ENCODE measurements at places on chromosomes 5 and 9. TPM values are rescaled to one million over a fixed set of nuclear protein-coding genes. Genes with fewer than 3 reads are reported as not detected.

- no peaks in the 10 kb centered on the region for H3K27me3 ChIP-seq
- peak; percentile 84 for DNase-seq
- H3K4me1 ChIP-seq: peaks cover 55% of the 10 kb centered on the region
- H3K4me3 ChIP-seq: no peak overlapping the region
- H3K36me3 ChIP-seq: peaks cover 99% of the 10 kb centered on the region
These were observed 51.9 kb downstream of the NIPAL4 start for GRCh38 chr5:157511651-157512644.

- H3K36me3 ChIP-seq: peaks cover 42% of the 10 kb centered on the region
- peak overlapping the region; percentile 41 for H3K27ac ChIP-seq
- no peaks in the 10 kb centered on the region for H3K4me1 ChIP-seq
- no peak for DNase-seq
- H3K27me3 ChIP-seq: no peaks in the 10 kb centered on the region
- no peak overlapping the region for H3K4me3 ChIP-seq
These were observed 19.6 kb downstream of the FBXO38 start for GRCh38 chr5:148403344-148403743.

- H3K4me3 ChIP-seq: peak overlapping the region; percentile 70
- H3K27ac ChIP-seq: peak overlapping the region; percentile 75
- H3K4me1 ChIP-seq: peaks cover 4% of the 10 kb centered on the region
- no peak for DNase-seq
- no peaks in the 10 kb centered on the region for H3K27me3 ChIP-seq
These were observed 522 bp downstream of the CDK20 start for GRCh38 chr9:87973730-87974292.

GRCh38 chr9:27496135-27496504, 28.0 kb upstream of the IFNK start:
- no peak for DNase-seq
- peaks cover 24% of the 10 kb centered on the region for H3K4me1 ChIP-seq
- H3K27ac ChIP-seq: no peak overlapping the region
- no peak overlapping the region for H3K4me3 ChIP-seq
- H3K27me3 ChIP-seq: no peaks in the 10 kb centered on the region

GRCh38 chr5:67543720-67544270, 347.2 kb upstream of the CD180 start:
- no peaks in the 10 kb centered on the region for H3K27me3 ChIP-seq
- H3K4me3 ChIP-seq: no peak overlapping the region
- DNase-seq: no peak
- no peak overlapping the region for H3K27ac ChIP-seq

GRCh38 chr5:7680260-7680659, 170.7 kb downstream of the CFAP90 start:
- no peaks in the 10 kb centered on the region for H3K27me3 ChIP-seq
- H3K4me3 ChIP-seq: no peak overlapping the region
- H3K4me1 ChIP-seq: no peaks in the 10 kb centered on the region
- no peak for DNase-seq
- H3K36me3 ChIP-seq: no peaks in the 10 kb centered on the region
- no peak overlapping the region for H3K27ac ChIP-seq

- H3K27me3 ChIP-seq: no peaks in the 10 kb centered on the region
- DNase-seq: peak; percentile 34
- H3K27ac ChIP-seq: no peak overlapping the region
- no peaks in the 10 kb centered on the region for H3K36me3 ChIP-seq
- H3K4me1 ChIP-seq: no peaks in the 10 kb centered on the region
These were observed 30.8 kb upstream of the UNC5A start for GRCh38 chr5:176779537-176779936.

GRCh38 chr5:72938206-72938605, 17.6 kb upstream of the FCHO2 start:
- H3K4me1 ChIP-seq: no peaks in the 10 kb centered on the region
- no peak overlapping the region for H3K27ac ChIP-seq
- H3K36me3 ChIP-seq: no peaks in the 10 kb centered on the region
- no peak overlapping the region for H3K4me3 ChIP-seq

DNA sequence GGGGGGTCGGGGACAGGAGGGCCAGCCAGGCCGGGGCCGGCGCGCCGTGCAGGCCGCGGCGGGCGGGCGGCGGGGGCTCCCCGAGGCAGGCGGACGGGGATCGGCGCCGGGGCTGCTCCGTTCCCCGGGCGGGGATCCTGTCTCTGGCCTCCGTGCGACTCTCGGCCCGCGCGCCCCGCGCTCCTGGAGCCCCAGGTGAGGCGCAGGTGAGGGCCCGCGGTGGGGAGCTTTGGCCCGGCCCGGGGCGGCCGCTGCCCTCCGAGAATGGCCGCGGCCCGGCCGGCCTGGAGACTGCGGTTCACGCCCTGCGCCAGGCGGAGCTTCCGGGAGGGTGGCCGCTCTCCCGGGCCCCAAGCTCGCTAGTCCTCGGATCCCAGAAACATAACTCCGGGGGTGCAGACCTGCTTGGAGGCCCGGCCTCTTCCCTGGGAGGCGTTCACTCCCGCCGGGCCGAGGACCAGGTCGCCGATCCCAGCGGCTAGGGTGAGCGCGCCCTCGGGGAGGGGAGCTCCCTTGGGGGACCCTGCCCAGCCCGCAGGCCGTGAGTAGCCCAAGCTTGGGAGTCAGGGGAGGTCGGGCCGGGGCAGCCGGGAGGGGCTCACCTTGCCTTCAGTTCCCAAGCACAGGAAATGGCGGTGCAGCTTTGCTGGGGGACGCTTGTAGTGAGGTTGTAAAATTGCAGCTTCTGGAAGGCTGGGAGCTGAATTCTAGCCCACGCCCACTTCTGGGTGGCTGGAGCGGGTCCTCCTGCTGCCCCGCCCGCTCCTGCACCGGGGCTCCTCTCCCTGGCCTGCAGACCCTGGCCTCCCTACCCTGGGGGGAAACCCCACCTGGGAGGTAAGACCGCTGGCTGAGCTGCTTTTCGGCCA, 723 bp downstream of the PPP1R26 start:
- peak overlapping the region; percentile 71 for H3K4me3 ChIP-seq
- peaks cover 23% of the 10 kb centered on the region for H3K27me3 ChIP-seq

DNA sequence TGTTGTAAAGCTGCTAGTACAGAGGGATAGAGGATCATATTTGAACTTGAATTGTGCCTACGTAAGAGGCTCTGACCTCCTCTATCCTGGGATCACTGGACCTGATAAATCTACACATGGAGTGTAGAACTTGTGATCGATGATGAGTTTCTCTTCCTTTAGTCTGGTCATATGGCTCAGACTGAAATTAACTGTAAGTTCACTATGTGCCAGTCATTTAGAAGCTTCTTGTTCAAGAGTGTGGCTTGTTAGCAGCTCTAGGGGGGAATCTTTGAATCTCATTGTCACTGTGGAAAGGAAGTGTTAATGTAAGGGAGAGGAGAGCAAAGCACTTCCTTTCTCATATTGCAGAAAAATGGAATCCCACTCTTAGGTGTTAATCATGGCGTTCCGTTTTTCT, 12.1 kb downstream of the ZBTB34 start:
- peak overlapping the region; percentile 12 for H3K27ac ChIP-seq
- H3K4me3 ChIP-seq: no peak overlapping the region
- no peaks in the 10 kb centered on the region for H3K27me3 ChIP-seq
- H3K36me3 ChIP-seq: peaks cover 7% of the 10 kb centered on the region

DNA sequence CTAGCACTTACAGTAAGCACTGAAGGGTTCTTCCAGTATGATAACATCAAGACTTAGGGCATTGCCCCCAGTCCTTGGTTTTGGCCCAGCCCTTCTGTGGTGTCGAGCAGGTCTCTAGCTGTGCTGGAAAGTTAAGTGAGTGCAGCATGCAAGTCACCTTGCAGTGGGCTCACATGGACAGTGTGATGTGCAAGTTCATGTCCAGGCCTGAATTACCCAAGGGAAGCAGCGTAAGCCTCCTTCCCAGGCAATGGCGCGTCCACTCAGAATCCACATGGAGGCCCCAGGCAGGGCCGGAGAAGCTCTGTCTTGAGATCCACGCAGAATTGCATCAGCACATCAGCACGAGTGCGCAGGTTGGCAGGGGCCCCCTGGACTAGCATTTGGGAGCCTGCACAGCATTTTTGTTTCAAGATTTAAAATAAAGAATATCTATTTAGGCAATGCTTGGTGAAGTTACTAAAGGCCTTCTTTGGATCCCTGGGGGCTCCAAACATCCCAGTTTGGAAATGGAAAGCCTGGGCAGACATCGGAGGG, 108.4 kb upstream of the ALDH1B1 start:
- H3K27me3 ChIP-seq: no peaks in the 10 kb centered on the region
- H3K4me1 ChIP-seq: no peaks in the 10 kb centered on the region
- H3K36me3 ChIP-seq: no peaks in the 10 kb centered on the region

DNA sequence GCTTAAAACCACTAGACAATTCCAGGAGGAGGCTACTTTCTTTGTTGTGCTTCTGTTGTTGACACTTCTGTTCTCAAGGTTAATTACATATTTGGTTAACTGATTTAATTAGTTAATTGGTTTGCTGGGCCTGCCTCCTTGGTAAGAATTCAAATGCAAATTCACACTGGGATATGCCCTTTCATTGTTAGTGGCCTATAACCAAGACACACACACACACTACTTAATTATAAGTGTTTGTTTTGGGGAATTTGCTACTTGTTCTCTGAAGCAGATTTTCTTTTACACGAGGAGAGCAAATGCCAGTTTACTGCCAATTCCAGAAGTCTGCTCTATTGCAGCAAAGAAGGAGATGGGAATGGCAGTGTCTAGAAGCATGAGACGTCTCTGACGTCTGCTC, 101.6 kb upstream of the BASP1 start:
- no peak overlapping the region for H3K4me3 ChIP-seq
- H3K4me1 ChIP-seq: peaks cover 17% of the 10 kb centered on the region
- H3K27ac ChIP-seq: no peak overlapping the region
- DNase-seq: no peak

DNA sequence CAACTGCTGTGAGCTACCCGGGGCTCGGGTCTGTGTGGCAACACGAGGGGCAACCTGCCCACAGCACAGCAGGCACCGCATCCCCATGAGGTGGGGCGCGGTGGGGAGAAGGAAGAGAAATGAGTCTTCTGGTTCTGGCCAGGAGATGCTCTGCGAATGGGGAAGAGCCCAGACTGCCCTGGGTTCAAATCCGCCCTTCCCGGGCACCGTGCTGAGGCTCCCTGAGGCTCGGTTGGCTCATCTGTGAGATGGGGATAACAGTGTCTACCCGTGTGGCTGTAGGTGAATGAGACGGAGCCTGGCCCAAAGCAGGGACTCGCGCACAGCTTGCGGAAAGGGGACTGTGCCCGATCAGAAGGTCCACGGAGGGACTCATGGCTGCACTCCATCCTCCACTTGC, 123.9 kb downstream of the VAV2 start:
- no peak for DNase-seq
- no peaks in the 10 kb centered on the region for H3K27me3 ChIP-seq
- no peaks in the 10 kb centered on the region for H3K36me3 ChIP-seq
- H3K4me3 ChIP-seq: no peak overlapping the region

- no peaks in the 10 kb centered on the region for H3K36me3 ChIP-seq
- no peak overlapping the region for H3K27ac ChIP-seq
- no peaks in the 10 kb centered on the region for H3K27me3 ChIP-seq
These were observed 110.2 kb downstream of the NSG2 start for GRCh38 chr5:174155706-174156105.

- no peak overlapping the region for H3K4me3 ChIP-seq
- no peaks in the 10 kb centered on the region for H3K27me3 ChIP-seq
- DNase-seq: no peak
- H3K36me3 ChIP-seq: no peaks in the 10 kb centered on the region
These were observed 69.8 kb upstream of the RASEF start for GRCh38 chr9:83132768-83133167.

- H3K4me1 ChIP-seq: no peaks in the 10 kb centered on the region
- no peak overlapping the region for H3K27ac ChIP-seq
- H3K27me3 ChIP-seq: no peaks in the 10 kb centered on the region
- H3K36me3 ChIP-seq: no peaks in the 10 kb centered on the region
These were observed 108.1 kb upstream of the SLC27A6 start for GRCh38 chr5:128857076-128857677.

GRCh38 chr9:35599763-35600604, 5.1 kb upstream of the TESK1 start:
- H3K4me1 ChIP-seq: peaks cover 19% of the 10 kb centered on the region
- H3K27ac ChIP-seq: no peak overlapping the region
- H3K36me3 ChIP-seq: no peaks in the 10 kb centered on the region
- no peaks in the 10 kb centered on the region for H3K27me3 ChIP-seq
- no peak overlapping the region for H3K4me3 ChIP-seq

GRCh38 chr9:109779711-109780452, at the start of gene PALM2AKAP2:
Gene PALM2AKAP2 (plus strand): TSS chr9:109780198. CDS start chr9:109780489, 291 bp downstream.
- H3K36me3 ChIP-seq: no peaks in the 10 kb centered on the region
- H3K4me3 ChIP-seq: no peak within 1 kb of the TSS
- no peak for DNase-seq
- peaks cover 5% of the 10 kb centered on the region for H3K4me1 ChIP-seq
- no peak within 1 kb of the TSS for H3K27ac ChIP-seq
- peaks cover 14% of the 10 kb centered on the region for H3K27me3 ChIP-seq

DNA sequence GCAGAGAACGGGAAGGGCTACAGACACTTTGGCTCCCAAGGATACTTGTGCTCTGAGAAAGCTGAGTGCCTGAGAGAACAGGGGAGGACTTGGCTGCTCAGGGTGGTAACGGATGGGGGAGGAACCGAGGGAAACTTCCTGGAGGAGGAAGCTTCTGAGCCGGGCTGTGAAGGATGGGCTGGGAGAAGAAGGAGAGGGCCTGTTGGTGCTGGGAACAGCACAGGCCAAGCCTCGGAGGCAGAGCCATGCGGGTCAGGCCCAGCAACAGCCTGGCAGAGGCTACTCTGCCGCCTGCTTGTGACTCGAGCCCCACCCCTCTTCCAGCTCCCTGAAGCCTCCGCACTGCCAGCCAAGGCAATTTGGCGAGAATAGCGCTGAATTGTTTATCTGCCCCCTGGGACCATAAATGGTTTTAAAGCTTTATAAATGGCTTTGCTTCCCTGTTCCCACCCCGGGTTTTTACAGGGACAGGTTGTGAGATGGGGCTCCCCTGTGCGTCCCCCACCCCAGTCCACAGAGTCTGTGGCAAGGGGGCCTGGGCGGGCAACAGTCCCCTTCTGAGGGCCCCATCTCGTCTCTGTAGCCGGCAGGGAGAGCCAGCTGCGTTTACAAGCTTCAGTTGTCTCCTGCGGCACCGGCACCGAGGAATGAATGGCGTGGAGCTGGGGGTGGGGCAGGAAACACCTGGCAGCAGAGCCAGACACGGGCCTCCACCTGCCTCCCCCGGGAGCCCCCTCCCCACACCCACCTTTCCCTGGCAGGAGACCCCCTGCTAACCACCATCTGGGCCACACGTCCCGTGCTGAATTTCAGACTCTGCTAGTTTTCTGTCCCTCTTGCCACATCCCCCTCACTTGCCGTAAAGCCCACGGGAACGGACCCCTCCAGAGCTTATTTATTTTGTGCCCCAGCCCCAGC, 24.4 kb downstream of the FAM163B start:
- H3K4me1 ChIP-seq: no peaks in the 10 kb centered on the region
- H3K27ac ChIP-seq: no peak overlapping the region
- DNase-seq: no peak
- no peaks in the 10 kb centered on the region for H3K27me3 ChIP-seq

DNA sequence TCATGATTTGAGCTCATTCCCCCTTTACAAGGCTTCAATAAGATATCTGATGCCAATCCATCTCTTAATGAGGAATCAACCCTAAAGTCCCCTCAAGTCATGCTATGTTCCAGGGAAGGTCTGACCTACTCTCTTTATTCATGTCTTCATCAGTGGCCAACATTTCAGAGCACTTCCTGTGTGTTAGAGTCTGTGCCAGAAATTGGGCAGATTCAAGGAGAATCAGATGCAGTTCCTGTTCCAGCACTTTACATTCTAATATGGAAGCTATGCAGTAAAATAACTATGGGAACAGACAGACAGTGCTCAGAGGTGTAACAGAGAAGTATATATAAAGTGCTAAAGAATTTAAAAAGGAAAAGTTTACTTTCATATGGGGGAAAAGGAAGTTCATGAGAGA, 193.4 kb upstream of the NR4A3 start:
- H3K4me3 ChIP-seq: no peak overlapping the region
- peaks cover 5% of the 10 kb centered on the region for H3K4me1 ChIP-seq
- DNase-seq: no peak

The ZNF454 gene
- 2.5 TPM for total RNA-seq

The ZNF883 gene
- 2.2 TPM for total RNA-seq

The PCDHB15 gene
- total RNA-seq: 5.6 TPM
